ENCODE measurements at places on chromosomes 6 and 20. TPM values are rescaled to one million over a fixed set of nuclear protein-coding genes. Genes with fewer than 3 reads are reported as not detected.
A peak's percentile ranks its signal among the peaks of the same experiment; 100 is the strongest.

- no peaks in the 10 kb centered on the region for H3K27me3 ChIP-seq
- DNase-seq, result peak; percentile 68
- peaks cover 48% of the 10 kb centered on the region for H3K4me1 ChIP-seq
- peak overlapping the region; percentile 43 for H3K4me3 ChIP-seq
- no peaks in the 10 kb centered on the region for H3K36me3 ChIP-seq
- H3K27ac ChIP-seq, result peak overlapping the region; percentile 51
These were observed 55.1 kb downstream of the IRF4 start for GRCh38 chr6:446418-447366.

GRCh38 chr6:17130786-17131185 lies 28.9 kb downstream of the STMND1 start:
- no peaks in the 10 kb centered on the region for H3K27me3 ChIP-seq
- no peaks in the 10 kb centered on the region for H3K36me3 ChIP-seq
- H3K4me3 ChIP-seq, result no peak overlapping the region
- no peaks in the 10 kb centered on the region for H3K4me1 ChIP-seq
- H3K27ac ChIP-seq, result no peak overlapping the region

DNA sequence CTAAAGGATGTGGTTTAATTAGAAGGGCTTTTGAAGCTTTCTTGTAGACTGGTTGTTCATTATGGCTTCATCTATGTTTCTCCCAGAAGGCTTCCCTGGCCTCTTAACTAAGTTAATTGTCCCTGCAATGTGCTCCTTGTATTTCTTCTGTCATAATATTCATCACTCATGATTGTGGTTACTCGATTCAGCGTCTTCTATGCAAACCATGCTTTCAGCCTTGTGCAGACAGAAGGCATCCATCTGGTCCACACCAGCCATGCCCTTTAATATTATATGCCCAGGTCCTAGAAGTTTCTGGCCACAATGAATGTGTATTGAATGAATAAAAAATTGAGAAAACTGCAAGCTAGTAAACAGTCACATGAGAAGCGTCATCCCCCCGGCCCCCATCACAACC lies 163.2 kb downstream of the KHDC1L start:
- no peak for DNase-seq
- H3K27ac ChIP-seq, result no peak overlapping the region
- H3K4me1 ChIP-seq, result no peaks in the 10 kb centered on the region
- H3K36me3 ChIP-seq, result no peaks in the 10 kb centered on the region
- no peak overlapping the region for H3K4me3 ChIP-seq

DNA sequence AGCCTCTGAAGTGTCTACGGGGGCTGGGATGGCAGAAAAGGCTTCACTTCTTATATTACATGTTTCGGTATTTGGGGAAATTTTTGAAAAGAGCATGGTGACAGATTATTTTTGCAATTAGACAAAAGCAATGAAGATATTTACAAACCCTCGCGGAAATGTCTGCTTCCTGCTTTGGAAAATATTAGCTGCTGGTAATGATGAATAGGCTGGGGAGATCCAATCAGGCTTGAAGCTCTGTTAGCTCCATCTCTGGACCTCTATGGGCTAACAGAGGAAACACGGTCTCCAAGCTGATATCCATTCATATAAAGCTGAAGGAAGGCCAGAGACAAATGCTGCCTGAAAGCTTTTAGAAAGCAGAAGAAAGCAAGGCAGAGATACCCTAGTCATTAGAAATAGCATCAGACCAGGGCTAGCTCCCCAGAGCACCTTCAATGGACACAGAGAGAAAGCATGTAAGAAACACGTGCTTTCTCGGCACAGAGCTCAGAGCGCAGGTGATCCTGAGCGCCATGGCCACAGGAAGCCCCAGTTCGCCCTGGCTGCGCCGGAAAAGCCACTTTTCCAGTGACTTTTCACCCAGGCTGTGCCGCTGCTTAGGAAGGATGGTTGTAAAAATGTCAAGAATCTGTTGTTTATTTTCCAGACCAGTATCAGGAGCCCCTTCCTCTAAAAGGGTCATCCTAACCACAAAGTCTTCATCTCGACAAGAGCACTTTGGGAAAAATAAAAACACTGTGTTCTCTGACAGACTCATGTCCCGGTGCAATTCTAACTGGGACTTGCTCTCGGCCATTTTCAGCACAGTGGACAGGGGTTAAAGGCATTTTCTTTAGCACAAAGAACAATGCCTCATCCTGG lies 68.5 kb upstream of the NFATC2 start:
- no peak for DNase-seq
- H3K36me3 ChIP-seq, result no peaks in the 10 kb centered on the region
- no peak overlapping the region for H3K4me3 ChIP-seq
- no peaks in the 10 kb centered on the region for H3K27me3 ChIP-seq
- no peaks in the 10 kb centered on the region for H3K4me1 ChIP-seq

DNA sequence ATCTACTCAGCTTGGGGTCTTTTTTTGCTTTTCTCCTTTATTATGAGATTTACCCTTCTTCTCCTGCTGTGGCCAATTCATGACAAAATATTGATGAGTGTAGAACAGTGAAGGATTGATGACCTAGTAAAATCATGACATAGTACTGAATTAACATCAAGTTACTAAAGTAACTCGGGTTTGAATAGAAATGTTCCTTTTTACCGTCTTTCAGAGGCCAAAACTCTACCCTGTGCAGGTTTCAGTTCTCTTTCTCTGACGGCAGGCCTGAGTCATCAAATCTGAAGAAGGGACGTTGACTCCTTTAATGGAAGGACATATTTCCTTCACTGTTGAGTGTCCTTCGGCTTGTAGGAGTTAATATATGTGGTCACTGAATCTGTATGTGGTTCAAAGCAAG lies 80.7 kb downstream of the RREB1 start:
- H3K36me3 ChIP-seq, result peaks cover 14% of the 10 kb centered on the region
- H3K27me3 ChIP-seq, result no peaks in the 10 kb centered on the region
- no peak overlapping the region for H3K4me3 ChIP-seq
- H3K27ac ChIP-seq, result no peak overlapping the region

DNA sequence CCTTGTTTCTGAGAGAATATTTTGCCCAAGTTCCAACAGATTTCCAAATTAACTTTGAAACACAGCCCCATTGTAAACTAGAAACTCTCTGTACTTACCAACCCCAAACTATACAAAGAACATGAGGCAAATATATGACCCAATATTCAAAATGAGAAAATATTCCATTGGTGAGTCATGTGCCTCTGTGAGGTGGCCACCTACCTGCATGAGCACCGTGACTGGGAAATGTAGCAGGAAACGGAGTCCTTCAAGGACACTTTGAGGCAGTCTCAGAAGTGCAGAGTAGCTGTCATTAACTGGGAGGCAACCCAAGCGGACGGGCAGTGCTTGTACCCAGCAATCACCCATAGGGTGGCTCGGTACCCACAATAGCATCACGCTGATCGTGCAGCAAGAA lies 335.5 kb upstream of the NOX3 start:
- no peak overlapping the region for H3K4me3 ChIP-seq
- H3K27ac ChIP-seq, result no peak overlapping the region
- no peak for DNase-seq
- H3K36me3 ChIP-seq, result no peaks in the 10 kb centered on the region
- H3K27me3 ChIP-seq, result no peaks in the 10 kb centered on the region

- no peak overlapping the region for H3K4me3 ChIP-seq
- no peaks in the 10 kb centered on the region for H3K27me3 ChIP-seq
- H3K36me3 ChIP-seq, result no peaks in the 10 kb centered on the region
- DNase-seq, result no peak
- no peaks in the 10 kb centered on the region for H3K4me1 ChIP-seq
These were observed 165.3 kb downstream of the ZMYND8 start for GRCh38 chr20:47191074-47191673.

DNA sequence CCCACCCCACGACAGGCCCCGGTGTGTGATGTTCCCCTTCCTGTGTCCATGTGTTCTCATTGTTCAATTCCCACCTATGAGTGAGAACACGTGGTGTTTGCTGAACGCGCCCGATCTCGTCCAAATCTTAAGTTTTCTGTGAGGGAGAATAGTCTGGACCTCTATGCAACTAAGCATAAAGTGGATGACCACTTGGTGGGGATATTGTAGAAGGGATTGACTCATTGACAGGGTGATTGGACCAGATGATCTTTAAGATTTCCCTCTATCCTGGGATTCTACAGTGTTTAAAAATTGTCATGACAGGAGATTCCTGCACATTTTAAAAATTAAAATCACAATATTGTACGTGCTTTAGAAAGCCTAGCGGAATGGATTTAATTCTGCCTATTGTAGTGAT lies 141.3 kb downstream of the TRMT11 start:
- no peak for DNase-seq
- H3K4me3 ChIP-seq, result no peak overlapping the region
- no peaks in the 10 kb centered on the region for H3K36me3 ChIP-seq

GRCh38 chr6:143361536-143362191 lies 88.8 kb downstream of the ADAT2 start:
- H3K27me3 ChIP-seq, result no peaks in the 10 kb centered on the region
- H3K27ac ChIP-seq, result no peak overlapping the region

Gene UST
- total RNA-seq, result 6.4 TPM

Gene TAF8
- total RNA-seq, result 41.7 TPM

Gene AGER
- 12.5 TPM for total RNA-seq

Gene E2F1
- total RNA-seq, result 68.8 TPM

Gene SCUBE3
- total RNA-seq, result 0.07 TPM

Gene FAM110A
- total RNA-seq, result 13.3 TPM

Gene CPNE5
- 0.29 TPM for total RNA-seq

Gene SLC22A2
- total RNA-seq, result not detected

Gene CENPB
- total RNA-seq, result 66.4 TPM
